ENCODE measurements at places on chromosomes 11 and 22. TPM values are rescaled to one million over a fixed set of nuclear protein-coding genes. Genes with fewer than 3 reads are reported as not detected.

The PHF21B gene
- not detected for total RNA-seq

The KRTAP5-2 gene
- total RNA-seq: not detected

The ZBTB3 gene
- total RNA-seq: 5.7 TPM

The DEPDC7 gene
- total RNA-seq: 1.6 TPM

All from mononuclear cell (primary cell).